ENCODE measurements at places on chromosomes 1 and 21.
A peak's percentile ranks its signal among the peaks of the same experiment; 100 is the strongest.

DNA sequence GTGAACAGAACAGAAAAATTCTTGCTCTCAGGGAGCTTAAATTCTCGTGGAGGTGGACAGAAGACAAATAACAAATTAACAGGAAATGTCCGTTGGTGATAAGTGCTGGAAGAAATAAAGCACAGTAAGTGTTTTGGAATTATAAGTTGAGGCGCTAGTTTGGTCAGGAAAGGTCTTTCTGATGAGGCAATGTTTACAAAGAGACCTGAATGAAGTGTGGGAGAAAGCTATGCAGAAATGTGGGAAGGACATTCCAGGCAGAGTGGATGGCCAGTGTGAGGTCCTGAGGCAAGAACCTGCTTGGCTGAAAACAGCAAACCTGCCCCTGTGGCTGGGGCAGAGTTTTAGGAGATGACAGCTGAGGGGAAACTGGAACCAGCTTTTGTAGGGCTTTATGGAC lies 23.3 kb downstream of the NGF start:
- no peak for DNase-seq

GRCh38 chr1:169484683-169485430 lies 887 bp downstream of the SLC19A2 start:
- no peak for DNase-seq

GRCh38 chr1:181926697-181927096 lies 134.8 kb downstream of the ZNF648 start:
- no peak for DNase-seq

- DNase-seq = no peak
Observed at GRCh38 chr1:186144505-186144904, 230.5 kb downstream of the TPR start.

GRCh38 chr1:109671067-109671466 lies 3.2 kb downstream of the GSTM2 start:
- no peak for DNase-seq

DNA sequence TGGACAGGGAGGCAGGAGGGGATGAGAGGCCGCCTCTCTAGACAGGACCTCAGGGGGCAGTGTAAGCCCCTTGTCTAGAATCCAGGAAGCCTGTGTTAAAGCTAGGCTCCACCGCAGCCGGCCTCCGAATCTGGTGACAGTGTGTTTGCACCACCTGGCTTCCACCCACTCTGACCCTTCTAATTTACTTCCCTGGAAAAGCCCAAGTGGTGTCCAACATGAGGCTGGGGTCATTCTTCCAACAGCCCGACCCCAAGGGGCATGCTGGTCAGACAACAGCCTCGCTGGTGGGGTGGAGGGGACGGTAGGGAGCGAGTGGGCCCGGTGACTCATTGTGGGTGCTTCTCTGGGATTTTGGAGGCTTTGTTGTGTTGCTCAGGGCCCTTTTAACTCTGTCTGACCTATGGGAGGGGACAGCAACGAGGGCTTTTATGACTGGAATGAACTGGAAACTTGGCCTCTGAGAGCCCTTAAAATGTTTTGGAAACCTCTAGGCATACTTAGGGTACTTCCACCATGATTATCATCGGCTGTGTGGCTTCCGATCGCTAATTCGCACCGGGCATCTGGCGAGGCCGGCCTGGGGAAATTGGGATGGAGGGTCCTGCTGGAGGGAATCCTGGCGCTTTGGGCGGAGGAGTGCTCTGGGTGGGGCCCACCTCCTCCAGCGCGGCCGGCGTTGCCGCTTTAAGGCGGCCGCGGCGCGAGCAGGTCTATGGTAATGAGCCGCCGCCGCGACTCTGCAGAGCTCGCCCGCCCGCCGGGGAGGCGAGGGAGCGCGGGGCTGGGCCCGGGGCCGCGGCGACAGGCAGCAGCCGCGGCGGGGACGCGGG lies at the start of gene CELSR2:
Gene CELSR2 (plus strand): TSS at position 743 of the 833 bp plus-strand sequence. CDS start 541 bp downstream, outside the sequence.
- DNase-seq = peak; percentile 38

GRCh38 chr1:48870596-48870995 lies 93.9 kb upstream of the BEND5 start:
- no peak for DNase-seq

DNA sequence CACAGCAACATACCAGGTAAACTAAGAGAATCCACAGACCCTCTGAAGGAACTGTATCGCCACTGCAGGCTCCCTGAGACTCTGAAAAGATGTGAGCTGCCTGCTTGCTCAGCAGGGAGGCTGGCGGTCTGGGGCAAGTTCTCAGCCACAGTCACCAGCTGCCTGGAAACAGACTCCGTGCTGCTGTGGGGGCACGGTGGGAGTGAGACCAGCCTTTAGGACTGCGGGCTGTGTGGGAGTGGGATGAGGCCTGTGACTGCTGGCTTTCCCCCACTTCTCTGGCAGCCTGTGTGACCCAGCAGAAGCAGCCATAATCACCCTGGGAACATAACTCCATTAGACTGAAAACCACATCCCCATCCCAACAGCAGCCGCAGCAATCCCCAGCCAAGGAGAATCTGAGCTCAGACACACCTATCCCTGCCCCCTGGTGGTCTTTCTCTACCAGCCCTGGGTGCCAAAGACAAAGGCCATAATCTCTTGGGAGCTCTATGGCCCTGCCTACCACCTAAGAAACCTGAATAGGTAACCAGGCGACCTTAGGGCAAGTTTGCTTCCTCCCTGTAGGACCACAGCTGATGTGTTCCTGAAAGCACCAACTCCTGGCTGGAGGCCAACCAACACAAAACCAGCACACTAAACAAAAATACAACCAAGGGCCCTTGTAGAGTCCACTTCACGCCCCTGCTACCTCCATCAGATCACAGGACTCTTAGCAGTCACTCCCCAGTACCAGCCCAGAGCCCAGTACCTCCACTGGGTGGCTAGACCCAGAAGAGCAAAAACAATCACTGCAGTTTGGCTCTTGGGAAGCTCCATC lies 151.5 kb downstream of the SMYD3 start:
- no peak for DNase-seq

DNA sequence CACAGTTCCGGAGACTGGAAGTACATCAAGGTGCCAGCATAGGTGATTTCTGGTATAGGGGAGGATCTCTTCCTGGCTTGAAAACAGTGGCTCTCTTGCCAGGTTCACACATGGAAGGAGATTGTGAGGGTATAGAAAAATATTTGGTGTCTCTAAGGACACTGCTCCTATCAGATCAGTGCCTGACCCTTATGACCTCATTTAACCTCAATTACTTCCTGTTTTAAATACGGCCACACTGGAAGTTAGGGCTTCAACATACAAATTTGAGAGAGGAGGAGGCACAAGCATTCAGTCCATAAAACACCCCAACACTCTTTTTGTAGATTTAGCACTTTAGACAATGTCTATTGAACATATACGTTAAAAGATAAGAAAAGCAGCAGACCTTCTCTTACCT lies 37.0 kb downstream of the COL6A1 start:
- no peak for DNase-seq

GRCh38 chr1:42144711-42145388 lies 8.4 kb upstream of the GUCA2B start:
- no peak for DNase-seq

DNA sequence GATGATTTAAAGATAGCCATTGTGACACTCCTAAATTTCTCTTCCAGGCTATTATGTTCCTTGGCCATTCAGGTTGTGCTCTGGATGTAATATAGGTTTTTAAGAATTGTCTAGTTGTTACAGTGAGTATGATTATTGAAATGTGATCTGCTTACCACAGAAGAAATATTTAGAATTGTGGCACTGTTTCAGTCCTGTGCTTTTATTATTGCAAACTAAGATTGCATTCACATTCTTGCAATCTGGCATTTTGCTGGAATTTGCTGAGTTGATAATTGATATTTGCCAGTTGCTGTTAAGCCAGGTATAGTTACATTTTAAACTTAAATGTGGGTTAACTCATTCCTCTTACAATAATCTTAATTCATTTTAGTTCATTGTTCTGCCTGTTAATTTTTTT lies 22.3 kb downstream of the EXO1 start:
- no peak for DNase-seq

GRCh38 chr1:89767618-89768017 lies 53.2 kb upstream of the LRRC8D start:
- DNase-seq = no peak

DNA sequence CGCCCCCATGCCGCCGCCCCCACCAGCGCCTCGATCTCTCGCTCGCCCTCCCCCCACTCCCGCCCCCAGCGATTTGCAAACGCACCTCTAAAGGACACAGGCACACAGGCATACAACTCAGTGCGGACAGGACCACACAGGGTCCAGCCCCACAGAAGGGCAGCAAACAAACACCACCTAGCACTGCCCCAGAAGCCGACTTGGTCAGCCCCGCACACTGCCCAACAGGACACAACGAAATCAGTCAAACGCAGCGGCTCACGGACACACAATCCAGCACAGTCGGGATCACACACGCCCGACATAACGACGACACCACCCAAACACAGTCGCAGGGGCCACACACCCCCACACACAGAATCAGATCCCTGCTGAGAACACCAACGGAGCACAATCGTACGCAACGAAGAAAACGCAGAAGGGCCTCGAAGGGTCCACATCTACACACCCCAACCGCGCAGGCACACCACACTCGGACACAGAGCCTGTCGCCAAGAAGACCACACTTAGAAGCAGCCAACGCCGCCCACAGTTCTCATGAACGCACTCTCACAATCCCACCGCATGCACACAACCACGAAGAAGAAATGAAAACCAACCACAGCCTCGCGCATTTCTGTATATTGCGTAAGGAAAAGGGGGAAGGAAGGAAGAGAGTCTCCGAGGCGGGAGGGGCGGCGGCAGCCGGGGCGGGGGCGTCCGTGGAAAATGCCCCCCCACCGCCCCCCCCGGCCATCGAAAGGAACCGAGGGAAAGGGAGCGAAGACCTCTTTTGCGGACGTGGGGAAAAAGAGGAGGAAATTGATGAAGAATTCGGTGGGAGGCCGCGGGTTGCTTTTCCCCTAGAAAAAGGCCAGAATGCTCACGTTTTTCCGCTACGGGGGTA lies 481 bp downstream of the TAL1 start:
- no peak for DNase-seq

DNA sequence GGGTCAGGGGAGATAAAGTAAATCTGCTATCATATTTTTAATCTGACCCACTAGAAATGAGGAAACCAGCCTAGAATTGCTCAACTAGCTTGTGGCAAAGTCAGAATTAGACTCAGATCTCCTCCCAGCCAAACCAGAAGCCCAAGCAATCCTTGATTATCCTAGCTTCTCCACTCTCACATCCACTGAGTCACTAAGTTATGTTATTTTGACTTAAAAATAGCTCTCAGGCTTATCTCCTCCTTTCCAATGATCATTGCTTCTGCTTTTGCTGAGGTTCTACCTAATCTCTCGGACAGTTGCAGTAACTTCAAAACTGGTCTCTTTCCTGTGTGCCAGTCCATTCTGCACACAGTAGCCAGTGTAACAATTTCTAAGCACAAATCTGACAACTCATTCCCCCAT lies 22.9 kb downstream of the OVAAL start:
- no peak for DNase-seq

- DNase-seq = no peak
Observed at GRCh38 chr21:41360072-41360821, 1.6 kb upstream of the MX2 start.

DNA sequence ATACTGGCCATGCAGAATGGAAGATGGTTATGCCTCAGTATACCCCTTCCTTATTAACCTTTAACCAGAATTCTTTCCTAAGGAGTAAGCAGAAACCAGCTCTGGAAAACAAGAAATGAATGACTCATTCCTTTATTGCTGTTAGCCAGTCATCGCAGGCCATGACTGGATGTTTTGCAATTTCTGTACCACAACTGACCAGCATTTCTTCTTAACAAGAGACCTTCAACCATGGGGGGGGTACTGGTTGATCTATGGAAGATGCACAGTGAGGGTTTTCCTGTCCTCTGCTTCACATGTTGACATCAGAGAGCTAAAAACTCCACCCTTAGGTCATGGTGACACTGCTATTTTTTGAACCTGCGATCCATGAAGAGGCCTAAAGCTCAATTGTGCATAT lies 28.0 kb upstream of the RNF2 start:
- peak; percentile 64 for DNase-seq

GRCh38 chr1:226690460-226690982 lies 48.6 kb downstream of the ITPKB start:
- no peak for DNase-seq

- DNase-seq = no peak
Observed at GRCh38 chr1:66652556-66652955, 99.7 kb upstream of the DYNLT5 start.

GRCh38 chr21:28699596-28700259 lies 292.9 kb downstream of the LTN1 start:
- no peak for DNase-seq

- DNase-seq = no peak
Observed at GRCh38 chr1:54335755-54336108, 70.5 kb downstream of the SSBP3 start.

GRCh38 chr1:73511038-73511437 lies 686.9 kb downstream of the LRRIQ3 start:
- DNase-seq = no peak

DNA sequence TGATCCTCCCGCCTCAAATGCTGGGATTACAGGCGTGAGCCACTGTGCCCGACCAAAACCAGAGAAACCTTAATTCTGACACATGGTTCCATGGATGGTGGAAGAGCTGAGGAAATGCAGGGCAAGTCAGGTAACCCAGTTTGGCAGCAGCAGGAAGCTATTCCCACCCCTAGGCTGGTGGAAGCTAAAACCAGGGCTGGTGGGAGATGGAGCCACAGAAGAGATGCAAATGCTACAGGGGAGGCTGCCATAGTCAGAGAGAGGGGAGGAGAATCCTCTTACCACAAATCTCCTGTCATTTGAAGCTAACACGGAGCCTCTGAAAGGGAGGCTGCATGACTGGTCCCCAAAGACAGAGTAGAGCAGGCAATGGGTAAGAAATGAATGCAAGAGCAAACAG lies 4.1 kb upstream of the CDC42BPA start:
- DNase-seq = no peak

GRCh38 chr1:158331481-158332150 lies at the start of gene CD1B:
Gene CD1B, minus strand, starts transcription at chr1:158331531. Its CDS starts 108 bp downstream, at chr1:158331423.
- DNase-seq = no peak

GRCh38 chr1:12339396-12339795 lies 109.6 kb downstream of the VPS13D start:
- no peak for DNase-seq

- DNase-seq = no peak
Observed at GRCh38 chr21:39444421-39445180, 977 bp downstream of the LCA5L start.

GRCh38 chr1:44543786-44544185 lies 130.5 kb downstream of the TMEM53 start:
- DNase-seq = no peak

- DNase-seq = no peak
Observed at GRCh38 chr1:89951766-89952604, 42.9 kb upstream of the ZNF326 start.

GRCh38 chr1:15981679-15982078 lies 5.8 kb upstream of the ZBTB17 start:
- no peak for DNase-seq
